ENCODE measurements at places on chromosomes 1 and 21.

DNA sequence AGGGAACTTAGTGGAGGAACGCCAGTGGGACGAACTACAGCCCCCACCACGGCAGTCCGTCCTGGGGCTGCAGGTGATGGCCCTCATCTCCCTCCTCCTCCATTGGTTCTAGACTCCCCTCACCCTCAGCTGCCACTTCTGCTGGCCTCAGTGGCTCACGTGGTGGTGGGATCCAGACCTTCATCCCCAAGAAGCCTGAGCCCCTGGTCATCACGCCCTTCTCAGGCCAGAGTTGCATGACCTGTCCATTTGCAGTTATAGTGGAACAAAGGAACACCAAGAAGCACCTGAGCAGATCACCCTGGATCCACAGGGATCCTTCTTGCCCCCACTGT, 13.0 kb upstream of the FAM110D start:
- DNase-seq, result no peak

DNA sequence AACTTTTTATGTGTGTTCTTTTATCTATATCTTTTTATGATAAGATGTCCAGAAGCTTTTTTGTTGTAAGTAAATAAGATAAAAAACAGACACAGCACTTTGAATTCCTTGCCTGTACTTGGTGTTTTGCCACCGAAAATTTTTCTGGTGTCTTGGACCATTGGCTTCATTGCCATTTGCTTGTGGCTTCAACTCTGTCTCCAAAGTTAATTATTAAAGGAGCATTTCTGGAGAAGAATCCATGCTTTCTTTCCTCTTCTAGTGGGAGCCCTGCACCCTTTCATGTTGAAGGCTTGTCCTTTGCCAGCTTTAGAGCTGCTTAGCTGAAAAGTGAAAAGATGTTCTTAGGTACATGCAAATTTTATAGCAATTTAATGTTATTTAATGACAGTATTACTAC, 112.2 kb downstream of the DYRK1A start:
- DNase-seq, result no peak

- no peak for DNase-seq
These were observed 310.1 kb downstream of the PAPPA2 start for GRCh38 chr1:176773038-176773437.

GRCh38 chr1:231072041-231072440, 32.0 kb upstream of the FAM89A start:
- no peak for DNase-seq

DNA sequence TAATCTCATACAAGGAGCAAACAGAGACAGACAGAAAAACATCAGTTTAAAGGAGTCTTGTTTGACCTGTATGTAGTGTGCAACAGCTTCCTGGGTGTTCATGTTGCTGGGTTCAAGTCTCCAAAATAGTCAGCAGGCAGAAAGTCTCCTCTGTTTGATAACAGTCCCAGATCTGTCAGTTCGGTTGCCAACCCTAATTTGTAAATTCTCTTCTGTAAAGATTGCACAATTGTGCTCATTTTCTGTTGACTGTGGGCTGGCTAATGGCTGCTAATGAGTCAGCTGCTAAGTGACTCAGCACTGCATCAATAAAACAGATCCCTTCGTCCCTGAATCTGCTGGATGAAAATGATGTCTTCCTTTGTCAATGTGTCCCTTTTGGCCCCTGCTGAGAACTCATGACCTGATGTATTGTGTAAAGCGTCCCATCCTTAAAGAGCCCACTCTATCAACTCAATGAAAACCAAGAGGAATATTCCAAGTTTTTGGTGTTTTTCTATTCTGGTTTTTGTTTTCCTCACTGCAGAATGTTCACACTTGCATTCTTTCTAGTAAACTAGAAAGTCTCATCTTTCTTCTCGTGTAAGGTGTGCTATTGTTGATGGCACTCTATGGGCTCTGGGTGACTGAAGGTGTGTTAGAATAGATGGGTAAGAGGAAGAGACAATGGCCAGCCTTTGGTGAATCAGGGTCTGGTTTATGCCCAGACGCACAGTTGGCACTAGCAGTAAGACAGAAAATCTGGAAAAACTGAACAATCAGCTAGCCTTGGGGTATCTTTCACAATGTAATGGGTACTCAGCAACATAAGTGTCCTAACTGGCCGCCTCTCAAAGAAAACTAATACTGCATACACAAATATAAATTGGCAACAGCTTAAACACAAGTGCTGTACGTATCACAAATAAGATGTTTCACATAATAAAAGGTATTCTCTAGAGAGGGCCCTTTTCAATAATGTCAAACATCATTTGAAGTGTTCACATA, 75.1 kb upstream of the SIPA1L2 start:
- DNase-seq, result no peak

DNA sequence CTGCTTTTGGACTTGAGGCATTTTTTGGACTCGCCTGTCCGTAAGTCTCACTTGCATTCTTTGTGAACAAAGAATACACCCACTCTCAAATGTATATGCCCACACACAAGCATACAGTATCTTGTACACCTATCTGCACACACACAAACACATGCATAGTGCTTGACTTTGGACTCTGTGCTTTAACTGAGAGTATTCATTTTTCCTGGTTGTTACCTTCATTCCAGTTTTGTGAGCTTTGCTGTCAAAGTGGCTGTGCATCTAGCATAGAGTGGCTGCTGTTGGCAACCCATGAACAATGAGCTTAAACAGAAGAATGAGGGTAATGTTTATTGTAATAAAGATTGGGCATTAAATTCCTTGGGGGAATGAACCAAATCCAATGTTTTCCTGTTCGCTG, 199.0 kb downstream of the PDE4B start:
- DNase-seq, result no peak

- DNase-seq, result no peak
These were observed 21.5 kb upstream of the FAM43B start for GRCh38 chr1:20530901-20531300.

- DNase-seq, result no peak
These were observed 254.1 kb upstream of the IRF2BP2 start for GRCh38 chr1:234864116-234864515.

- peak; percentile 94 for DNase-seq
These were observed 71.7 kb upstream of the ETS2 start for GRCh38 chr21:38733972-38734546.

GRCh38 chr1:17018849-17019248, 7.1 kb upstream of the ATP13A2 start:
- no peak for DNase-seq

DNA sequence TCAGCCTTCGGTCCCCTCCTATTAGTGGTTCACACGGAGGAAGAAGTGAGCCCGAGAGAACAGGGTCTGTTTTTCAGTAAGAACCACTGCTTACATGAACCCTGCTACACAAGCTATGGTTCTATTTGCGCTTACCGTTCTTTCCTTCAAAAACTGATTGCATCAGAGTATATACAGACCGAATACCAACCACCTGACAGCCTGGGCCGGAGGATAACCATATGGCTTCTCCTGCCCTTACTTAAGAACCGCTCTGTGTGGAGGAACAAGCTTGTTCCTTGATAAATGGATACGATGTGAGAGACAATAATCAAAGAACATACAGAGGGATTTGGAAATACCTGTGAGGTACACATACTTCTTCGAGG, 1.1 kb upstream of the KCNT2 start:
- DNase-seq, result no peak

- no peak for DNase-seq
These were observed 23.8 kb upstream of the PCP4 start for GRCh38 chr21:39843483-39843882.

- DNase-seq, result no peak
These were observed 35.7 kb upstream of the MAN1C1 start for GRCh38 chr1:25580927-25581326.

DNA sequence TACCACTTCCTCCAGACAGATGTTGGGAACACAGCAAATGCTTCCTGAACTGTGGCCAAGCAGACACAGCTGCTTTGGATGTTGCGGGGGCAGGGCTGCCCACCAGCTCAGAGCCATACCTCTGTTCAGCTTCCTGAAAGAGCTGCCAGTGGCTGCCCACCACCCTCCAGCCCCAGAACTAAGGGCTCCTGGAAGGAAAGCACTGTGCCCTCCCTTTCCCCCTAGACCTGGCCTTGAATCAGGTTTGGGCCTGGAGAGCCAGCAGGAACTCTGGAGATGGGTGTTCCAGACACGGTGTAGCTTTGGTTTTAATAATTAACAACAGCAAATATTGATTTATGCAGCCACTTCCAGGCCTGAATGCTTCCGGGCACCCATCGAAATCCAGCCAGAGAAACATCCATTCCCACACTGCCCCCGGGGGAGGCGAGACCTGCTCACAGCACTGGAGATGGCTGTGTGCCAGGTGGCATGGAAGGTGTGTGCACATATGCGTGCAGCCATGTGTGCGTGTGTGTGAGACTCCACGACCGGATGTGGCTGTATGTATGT, 45.7 kb downstream of the RAP1GAP start:
- no peak for DNase-seq

GRCh38 chr1:189983166-189983890, 494.3 kb downstream of the BRINP3 start:
- DNase-seq, result no peak

DNA sequence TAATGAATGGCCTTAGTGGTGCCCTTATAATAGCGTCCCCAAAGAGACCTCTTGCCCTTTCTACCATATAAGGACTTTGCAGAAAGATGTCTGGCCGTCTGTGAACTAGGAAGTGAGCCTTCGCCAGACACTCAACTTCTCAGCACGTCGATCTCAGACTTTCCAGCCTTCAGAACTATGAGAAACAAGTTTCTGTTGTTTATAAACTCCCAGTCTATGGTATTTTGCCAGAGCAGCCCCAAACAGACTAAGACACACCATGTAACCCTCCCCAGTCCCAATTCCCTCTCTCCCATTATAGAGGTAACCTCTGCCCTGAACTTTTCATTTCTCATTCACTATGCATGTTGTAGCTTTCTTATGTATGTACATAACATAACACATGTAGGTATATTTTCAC, 55.7 kb downstream of the NID1 start:
- DNase-seq, result no peak

DNA sequence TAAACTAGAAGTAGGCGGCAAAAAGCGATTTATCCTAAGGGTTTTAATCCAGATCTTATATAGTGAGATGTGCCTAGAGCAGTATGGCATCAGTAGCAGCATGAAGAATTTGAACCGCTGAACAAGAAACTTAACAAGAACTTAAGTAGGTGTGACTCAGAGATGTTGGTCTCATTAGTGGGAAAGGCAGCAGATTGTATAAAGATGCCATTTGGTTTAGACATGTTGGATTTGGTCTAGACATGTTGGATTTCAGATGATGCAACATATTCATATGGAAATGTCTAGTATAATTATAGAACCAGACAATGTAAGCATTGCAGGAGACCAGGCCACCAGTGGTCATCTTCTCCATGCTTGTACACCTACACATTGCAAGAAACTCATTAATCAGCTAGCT, 42.1 kb upstream of the ZP4 start:
- no peak for DNase-seq

GRCh38 chr1:231613419-231614349, 12.9 kb upstream of the DISC1 start:
- no peak for DNase-seq

DNA sequence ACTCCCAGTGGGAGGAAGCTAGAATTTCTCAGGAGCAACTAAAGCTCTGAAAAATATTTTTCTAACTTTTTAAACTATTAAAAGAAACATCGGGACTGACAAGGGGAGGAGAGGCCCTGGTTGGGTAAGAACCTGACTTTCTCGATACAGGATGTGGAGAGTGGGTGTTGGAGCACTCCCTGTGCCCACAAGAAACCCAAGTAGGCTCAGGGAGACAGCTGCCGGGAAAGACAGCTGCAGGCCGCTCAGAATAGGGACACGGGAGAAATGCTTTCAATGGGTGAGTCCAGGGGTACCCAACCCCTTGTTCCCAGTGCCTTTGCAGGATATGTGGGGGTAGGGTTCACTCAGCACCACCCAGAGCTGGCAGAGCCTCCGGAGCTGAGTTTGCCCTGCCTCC, 43.6 kb downstream of the PLEKHA6 start:
- DNase-seq, result no peak

- DNase-seq, result no peak
These were observed 15.8 kb downstream of the GADD45A start for GRCh38 chr1:67700692-67701410.

GRCh38 chr1:46582972-46583371, 21.1 kb downstream of the MKNK1 start:
- peak; percentile 81 for DNase-seq

DNA sequence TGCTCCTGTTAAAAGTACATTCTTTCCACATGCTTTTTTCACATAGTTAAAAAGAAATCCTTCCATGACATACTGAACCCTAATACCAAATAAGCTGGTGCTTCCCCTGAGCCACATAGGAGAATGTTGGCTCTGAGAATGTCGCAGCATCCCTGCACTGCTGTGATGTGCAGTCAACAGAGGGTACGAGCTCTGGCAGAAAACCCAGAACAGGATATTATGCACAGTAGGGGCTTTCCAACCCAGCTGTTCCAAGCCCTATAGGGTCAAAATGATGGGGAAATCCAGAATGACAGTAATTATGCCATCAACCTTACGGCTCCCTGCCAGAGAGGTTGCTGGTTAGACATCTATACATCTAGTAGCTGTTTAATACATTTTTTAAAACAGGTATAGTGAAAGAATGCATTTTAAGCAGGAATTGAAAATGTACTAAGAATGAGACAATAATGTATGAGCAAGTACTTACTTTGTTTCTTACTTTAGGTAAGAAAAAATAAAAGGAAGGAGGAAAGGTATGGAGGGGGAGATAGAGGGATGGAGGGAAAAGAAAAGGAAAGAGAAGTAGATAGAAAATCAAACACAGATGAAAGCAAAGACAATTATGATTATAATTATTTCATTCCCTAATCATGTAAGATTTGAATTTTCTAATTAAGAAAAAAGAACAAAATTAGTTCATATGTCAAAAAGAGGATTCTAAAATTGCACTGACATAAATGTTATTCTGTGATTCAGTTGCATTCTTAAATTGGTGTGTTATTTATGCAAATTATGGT, 126.0 kb downstream of the NR5A2 start:
- no peak for DNase-seq

- no peak for DNase-seq
These were observed 103.3 kb downstream of the LACTBL1 start for GRCh38 chr1:22869325-22869724.

GRCh38 chr1:201937624-201938213, 8.6 kb downstream of the LMOD1 start:
- DNase-seq, result no peak

DNA sequence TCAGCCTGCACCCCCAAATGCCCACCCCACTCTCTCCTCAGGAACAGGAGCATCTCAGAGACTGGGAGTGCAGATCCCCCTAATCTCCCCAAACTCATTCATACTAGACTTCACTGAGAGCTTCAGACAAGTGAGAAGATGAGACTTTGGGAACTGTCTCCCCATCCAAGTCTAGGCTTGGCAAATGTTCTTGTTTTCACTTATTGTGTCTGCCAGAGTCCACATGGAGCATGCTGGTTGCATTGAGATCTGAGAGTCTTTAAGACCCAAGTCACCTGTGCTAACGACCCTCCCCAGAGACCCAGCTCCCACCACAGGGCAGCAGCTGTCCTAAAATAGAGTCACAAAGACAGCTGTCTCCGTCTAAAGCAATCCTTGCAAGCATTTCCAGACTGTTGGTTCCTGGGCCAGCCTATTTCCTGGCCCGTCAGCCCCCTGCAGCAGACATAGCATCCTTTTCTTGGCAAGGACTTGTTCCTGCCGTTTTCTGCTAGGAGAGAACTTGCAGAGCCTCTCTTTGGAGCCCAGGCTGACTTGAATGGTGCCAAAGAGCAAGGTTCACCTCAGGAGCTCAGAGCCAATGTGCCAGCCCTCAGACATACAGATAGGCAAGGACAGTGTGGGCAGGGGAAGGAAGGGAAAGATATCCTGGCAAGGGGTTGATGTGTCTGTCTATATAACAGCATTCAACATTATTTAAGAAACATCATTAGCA, 1.9 kb upstream of the CNTN2 start:
- DNase-seq, result no peak

All from Right ventricle myocardium inferior (tissue), 1 donor.